ENCODE measurements at places on chromosomes 3 and 15. TPM values are rescaled to one million over a fixed set of nuclear protein-coding genes. Genes with fewer than 3 reads are reported as not detected.

GRCh38 chr3:73036694-73037591 is 24.5 kb upstream of the EBLN2 start:
- no peak overlapping the region for H3K27ac ChIP-seq
- no peak overlapping the region for H3K4me3 ChIP-seq
- H3K36me3 ChIP-seq: no peaks in the 10 kb centered on the region
- DNase-seq: peak; percentile 7

- no peaks in the 10 kb centered on the region for H3K27me3 ChIP-seq
- no peak overlapping the region for H3K4me3 ChIP-seq
- H3K4me1 ChIP-seq: peaks cover 19% of the 10 kb centered on the region
- no peak for DNase-seq
- peaks cover 14% of the 10 kb centered on the region for H3K36me3 ChIP-seq
Observed at GRCh38 chr3:195095035-195095703, 175.8 kb downstream of the XXYLT1 start.

- H3K27ac ChIP-seq: no peak overlapping the region
- H3K4me3 ChIP-seq: no peak overlapping the region
- no peaks in the 10 kb centered on the region for H3K27me3 ChIP-seq
- DNase-seq: no peak
- no peaks in the 10 kb centered on the region for H3K4me1 ChIP-seq
Observed at GRCh38 chr3:149245738-149246451, 24.3 kb upstream of the CP start.

DNA sequence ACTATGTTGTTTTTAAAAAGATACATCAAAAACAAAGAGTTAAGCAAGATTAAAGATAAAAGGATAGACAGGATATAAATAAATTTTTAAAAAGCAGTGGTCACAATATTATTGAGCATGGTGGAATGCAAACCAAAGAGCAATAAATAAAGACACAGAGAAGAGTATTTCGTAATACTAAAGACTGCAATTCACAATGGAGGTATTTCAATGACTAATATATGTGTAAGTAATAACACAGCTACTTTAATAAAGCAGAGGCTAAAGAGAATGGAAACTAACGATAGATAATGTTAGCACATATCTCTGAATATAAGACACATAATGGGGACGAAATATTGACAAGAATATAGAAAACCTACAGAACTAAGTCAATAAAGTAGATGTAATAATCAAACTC is 219.6 kb downstream of the WDR72 start:
- no peaks in the 10 kb centered on the region for H3K36me3 ChIP-seq
- H3K27me3 ChIP-seq: no peaks in the 10 kb centered on the region
- no peak for DNase-seq
- no peaks in the 10 kb centered on the region for H3K4me1 ChIP-seq
- H3K4me3 ChIP-seq: no peak overlapping the region

Gene WDR93
- total RNA-seq: 3.9 TPM

Gene C3orf20
- 0.06 TPM for total RNA-seq

Data from spinal cord (tissue), 10 donors.